ENCODE measurements at places on chromosomes 2 and 18. TPM values are rescaled to one million over a fixed set of nuclear protein-coding genes. Genes with fewer than 3 reads are reported as not detected.
A peak's percentile ranks its signal among the peaks of the same experiment; 100 is the strongest.

GRCh38 chr2:159199761-159200465, 86.6 kb downstream of the WDSUB1 start:
- DNase-seq, result no peak

- DNase-seq, result peak; percentile 71
Observed at GRCh38 chr18:46623541-46623940, 33.5 kb downstream of the LOXHD1 start.

GRCh38 chr2:103249462-103249861, 487.6 kb downstream of the TMEM182 start:
- DNase-seq, result no peak

The NRP2 gene
- total RNA-seq, result 2.5 TPM

The C2orf92 gene
- total RNA-seq, result 2.7 TPM

The GPR35 gene
- total RNA-seq, result 2.6 TPM

Data from activated naive CD4-positive, alpha-beta T cell treated with anti-CD3 and anti-CD28 coated beads for 36 hours (primary cell).